ENCODE measurements at places on chromosomes 13 and 19.

DNA sequence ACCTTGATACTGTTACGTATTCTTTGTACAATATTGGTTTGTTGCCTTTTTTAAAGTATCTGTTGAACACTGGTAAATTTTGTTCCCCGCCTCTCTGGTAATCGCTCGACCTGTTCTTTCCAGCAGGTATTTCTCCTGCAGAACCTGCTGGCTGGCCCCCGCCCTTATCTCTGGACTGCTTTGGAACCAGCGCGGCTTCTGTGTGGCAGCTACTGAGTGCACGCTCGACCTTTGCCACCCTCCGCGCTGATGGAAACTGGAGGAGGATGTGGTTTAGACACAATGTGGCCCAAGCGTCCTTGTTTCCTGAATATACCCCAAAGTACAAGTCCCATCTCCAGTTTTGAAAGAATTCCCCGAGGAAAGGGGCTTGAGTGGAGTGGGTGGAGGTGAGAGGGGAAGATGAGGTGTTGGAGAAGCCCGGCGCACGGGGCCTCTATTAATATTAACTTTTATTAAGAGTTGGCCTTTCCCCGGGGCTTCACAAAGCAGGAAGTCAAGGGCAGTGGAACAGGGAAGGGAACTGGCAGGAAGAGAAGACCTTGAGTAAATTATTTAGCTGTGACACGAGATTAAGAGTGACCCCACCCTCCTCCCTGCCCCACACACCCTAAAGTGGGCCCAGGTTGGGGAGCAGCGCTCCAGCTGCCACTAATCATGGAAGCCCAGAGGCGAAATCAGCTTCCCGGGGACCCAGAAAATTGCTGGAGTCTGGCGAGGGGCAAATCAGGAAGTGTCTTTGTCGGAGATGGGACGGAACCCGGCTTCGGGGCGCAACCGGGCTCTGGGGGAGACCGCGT is 16.0 kb downstream of the CDX2 start:
- no peak for DNase-seq

GRCh38 chr13:94433055-94433961 is 46.2 kb downstream of the DCT start:
- no peak for DNase-seq

GRCh38 chr19:57436417-57436816 is 1.3 kb downstream of the ZNF749 start:
- DNase-seq = no peak

DNA sequence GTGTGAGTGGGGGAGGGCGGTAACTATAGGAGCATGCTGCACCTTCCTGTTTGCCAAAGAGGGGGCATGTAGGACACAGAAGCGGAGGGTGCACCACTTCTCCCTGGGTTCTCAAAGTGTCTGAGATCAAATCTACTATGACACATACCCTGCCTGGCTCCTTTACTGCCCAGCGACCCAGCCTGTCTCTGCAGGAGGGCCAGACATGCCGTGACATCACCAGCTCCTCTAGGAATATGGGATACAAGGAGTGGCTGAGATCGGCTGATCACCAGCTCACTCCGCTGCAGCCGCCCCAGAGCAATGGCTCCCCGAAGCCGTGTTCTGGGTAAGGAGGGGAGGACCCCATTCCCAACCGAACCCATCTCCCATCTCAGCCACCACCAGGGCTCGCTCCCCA is 16.4 kb upstream of the IGFL1 start:
- DNase-seq = no peak

GRCh38 chr19:7358102-7358597 is 9.4 kb downstream of the ARHGEF18 start:
- DNase-seq = no peak

GRCh38 chr13:22929381-22930126 is 251.2 kb upstream of the SGCG start:
- DNase-seq = no peak

DNA sequence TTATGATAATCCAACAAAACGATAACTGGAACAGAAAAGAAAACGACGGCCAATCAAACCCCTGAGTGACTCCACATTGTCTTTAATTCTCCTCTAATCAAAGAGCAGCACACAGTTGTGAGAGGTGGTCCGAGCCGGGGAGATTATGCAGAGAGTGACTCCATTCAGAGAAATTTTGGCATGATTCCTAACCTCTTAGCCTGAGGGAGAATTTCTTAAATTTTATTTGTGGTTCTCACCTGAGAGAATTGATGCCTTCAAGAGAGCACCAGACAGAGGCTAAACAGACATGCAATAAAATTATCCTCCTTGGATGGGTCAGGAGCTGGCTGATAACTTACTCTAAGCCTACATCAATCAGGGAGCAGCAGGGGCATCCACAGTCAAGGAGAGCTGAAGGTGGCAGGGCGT is 310.0 kb upstream of the KLF12 start:
- DNase-seq = no peak

- no peak for DNase-seq
Observed at GRCh38 chr13:100566543-100566942, 22.0 kb downstream of the GGACT start.

- DNase-seq = no peak
Observed at GRCh38 chr13:102999499-102999898, 66.7 kb downstream of the SLC10A2 start.

DNA sequence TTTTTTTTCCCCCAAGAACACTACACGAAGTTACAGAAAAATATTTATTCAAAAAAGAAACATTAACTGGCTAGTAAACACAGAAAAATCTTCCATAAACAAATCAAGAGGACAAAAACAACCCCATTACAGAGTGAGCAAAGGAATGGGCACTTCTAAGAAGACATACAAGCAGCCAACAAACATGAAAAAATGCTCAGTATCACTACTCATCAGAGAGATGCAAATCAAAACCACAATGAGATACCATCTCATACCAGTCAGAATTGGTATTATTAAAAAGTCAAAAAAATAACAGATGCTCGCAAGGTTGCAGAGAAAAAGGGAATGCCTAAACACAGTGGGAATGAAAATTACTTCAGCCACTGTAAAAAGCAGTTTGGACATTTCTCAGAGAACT is 131.7 kb downstream of the UGGT2 start:
- no peak for DNase-seq

- no peak for DNase-seq
Observed at GRCh38 chr19:46639358-46640182, 3.6 kb upstream of the GNG8 start.

- DNase-seq = no peak
Observed at GRCh38 chr19:9037400-9038062, 27.3 kb upstream of the MUC16 start.

DNA sequence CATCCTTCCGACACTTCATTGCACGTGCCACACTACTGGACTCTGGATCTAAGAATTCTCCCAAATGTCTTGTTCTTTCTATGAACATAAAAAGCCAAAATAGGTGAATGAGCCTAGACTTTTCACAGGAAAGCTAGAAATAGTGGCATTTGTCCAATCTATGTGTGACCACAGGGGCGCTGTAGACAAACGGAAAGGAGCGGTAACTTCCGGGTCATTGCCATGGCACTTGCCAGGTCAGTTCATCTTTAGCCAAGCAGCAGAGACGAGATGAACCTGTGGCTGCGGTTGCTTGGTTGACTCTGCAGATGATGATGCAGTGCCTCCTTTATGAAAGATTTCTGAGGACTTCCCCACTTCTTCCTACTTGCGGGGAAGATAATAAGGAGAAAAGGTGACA is 65.6 kb downstream of the ADGRE1 start:
- no peak for DNase-seq

- DNase-seq = peak; percentile 2
Observed at GRCh38 chr13:66154976-66155375, 1075.2 kb downstream of the PCDH9 start.

DNA sequence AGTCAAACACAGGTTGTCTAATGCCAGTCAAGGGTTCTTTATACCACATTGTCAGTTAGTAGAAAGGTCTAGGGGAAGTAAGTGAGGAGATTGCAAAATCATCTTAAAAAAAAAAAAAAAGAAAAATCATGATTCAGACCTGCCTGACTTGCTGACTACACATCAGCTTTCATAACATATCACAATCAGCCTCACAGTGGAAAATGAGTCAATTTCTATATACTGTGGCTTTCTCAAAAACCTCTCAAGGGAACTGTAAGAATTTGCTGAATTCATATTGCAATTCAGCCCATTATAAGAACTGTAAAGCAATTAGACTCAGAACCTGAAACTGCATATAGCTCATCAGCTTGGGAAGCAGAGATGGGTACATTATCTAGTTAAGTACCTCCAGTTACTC is 75.3 kb upstream of the GPC6 start:
- DNase-seq = peak; percentile 57

GRCh38 chr13:33284916-33285315 is 639 bp downstream of the STARD13 start:
- DNase-seq = no peak

DNA sequence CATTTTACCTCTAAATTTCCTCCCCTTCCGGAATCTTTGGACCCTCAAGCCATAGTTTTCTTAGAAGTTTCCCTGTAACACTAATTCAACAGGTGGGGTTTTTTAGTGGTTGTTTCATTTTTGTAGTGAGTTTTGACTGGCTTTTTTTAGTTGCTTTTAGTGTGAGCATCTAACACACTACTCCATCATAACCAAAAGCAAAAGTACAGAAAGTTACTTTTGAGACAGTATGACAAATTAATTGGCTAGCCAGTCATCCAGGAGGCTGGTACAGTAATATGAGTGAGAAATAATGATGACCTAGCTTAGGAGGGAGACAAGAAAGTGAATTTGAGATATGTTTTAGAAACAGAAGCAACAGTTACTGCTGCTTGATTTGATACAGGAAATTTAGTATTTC is 71.5 kb downstream of the DNAJC15 start:
- no peak for DNase-seq

- no peak for DNase-seq
Observed at GRCh38 chr19:478976-479375, 17.3 kb upstream of the MADCAM1 start.

- DNase-seq = no peak
Observed at GRCh38 chr13:93680329-93680728, 453.7 kb downstream of the GPC6 start.

- DNase-seq = no peak
Observed at GRCh38 chr13:40120781-40121180, 465.3 kb downstream of the COG6 start.

DNA sequence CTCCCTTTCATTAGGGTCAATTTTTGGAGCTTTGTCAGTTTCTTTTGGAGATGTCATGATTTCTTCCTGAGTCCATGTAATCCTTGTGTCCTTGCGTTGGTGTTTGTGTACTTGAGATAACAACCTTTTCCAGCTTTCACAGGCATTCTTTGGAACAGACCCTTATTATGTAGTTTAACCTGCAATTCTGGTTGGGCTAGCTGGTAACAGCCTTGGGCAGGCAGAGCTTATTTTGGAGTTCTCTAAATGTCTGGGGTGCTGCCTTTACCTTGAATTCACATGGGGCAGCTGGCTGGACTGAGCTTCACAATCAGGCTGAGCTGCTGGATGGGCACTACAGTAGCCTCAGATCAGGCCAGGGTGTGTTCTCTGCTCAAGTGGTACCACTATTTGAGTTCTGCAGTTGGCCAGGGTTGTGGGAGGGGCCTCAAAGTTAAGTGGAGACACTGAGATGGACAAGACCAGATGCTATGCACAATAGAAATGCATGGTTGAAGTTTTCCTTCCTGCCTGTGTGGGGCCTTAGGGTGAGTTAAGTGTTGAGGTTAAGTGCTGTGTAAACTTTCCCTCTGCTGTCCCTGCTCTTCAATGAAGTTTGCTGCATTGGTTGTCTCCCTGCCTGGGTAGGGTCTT is 277.3 kb downstream of the ATP8A2 start:
- no peak for DNase-seq

DNA sequence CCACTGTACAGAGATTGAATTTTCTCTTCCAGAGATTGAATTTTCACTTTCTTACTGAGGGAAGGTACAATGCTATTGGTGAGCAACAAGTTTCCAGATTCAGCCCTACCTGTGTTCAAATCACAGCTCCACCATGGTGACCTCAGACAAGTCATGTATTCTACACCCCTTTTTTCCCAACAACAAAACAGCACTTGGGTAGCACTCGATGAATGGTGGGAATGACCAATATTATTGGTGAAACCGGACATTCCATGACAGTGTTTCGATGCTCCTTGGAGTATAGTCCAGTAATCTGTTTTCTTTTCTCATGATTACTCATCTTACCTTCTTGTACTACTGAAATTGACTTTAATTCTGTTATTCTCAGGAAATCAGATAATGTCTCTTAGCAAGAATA is 266.2 kb upstream of the SOX21 start:
- no peak for DNase-seq

GRCh38 chr19:495402-496111 is 729 bp upstream of the MADCAM1 start:
- DNase-seq = no peak

GRCh38 chr13:42549552-42549936 is 24.4 kb upstream of the TNFSF11 start:
- no peak for DNase-seq

- peak; percentile 14 for DNase-seq
Observed at GRCh38 chr19:12000152-12000981, 35.1 kb downstream of the ZNF433 start.

DNA sequence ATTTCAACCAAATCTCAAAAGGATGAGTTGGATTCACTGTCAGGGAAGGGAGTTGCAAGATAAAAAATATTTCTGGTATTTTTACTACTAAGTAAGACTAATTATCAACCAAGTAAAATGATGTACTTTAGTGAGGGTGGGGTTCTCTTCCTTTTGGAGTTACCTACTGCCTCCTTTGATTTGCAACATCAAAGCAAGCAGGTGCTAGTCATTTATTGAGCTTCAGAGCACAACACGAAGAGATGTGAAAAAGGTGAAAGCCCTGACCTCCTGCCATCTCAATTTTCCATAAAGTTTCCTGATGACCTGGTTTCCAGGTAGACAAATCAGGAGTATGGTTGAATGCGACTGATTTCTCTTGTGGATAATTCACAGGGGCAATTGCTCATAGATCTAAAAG is 96.0 kb downstream of the CDADC1 start:
- DNase-seq = no peak
